ENCODE measurements at places on chromosomes 5 and 9. TPM values are rescaled to one million over a fixed set of nuclear protein-coding genes. Genes with fewer than 3 reads are reported as not detected.

GRCh38 chr5:422323-423232 is 20.4 kb upstream of the EXOC3 start:
- H3K27ac ChIP-seq = no peak overlapping the region
- no peaks in the 10 kb centered on the region for H3K4me1 ChIP-seq
- no peak for DNase-seq
- H3K4me3 ChIP-seq = no peak overlapping the region
- H3K36me3 ChIP-seq = no peaks in the 10 kb centered on the region
- H3K27me3 ChIP-seq = no peaks in the 10 kb centered on the region

- no peak overlapping the region for H3K27ac ChIP-seq
- DNase-seq = no peak
- no peaks in the 10 kb centered on the region for H3K27me3 ChIP-seq
- H3K4me3 ChIP-seq = no peak overlapping the region
- H3K36me3 ChIP-seq = no peaks in the 10 kb centered on the region
Observed at GRCh38 chr5:58937031-58937681, 354.3 kb downstream of the RAB3C start.

DNA sequence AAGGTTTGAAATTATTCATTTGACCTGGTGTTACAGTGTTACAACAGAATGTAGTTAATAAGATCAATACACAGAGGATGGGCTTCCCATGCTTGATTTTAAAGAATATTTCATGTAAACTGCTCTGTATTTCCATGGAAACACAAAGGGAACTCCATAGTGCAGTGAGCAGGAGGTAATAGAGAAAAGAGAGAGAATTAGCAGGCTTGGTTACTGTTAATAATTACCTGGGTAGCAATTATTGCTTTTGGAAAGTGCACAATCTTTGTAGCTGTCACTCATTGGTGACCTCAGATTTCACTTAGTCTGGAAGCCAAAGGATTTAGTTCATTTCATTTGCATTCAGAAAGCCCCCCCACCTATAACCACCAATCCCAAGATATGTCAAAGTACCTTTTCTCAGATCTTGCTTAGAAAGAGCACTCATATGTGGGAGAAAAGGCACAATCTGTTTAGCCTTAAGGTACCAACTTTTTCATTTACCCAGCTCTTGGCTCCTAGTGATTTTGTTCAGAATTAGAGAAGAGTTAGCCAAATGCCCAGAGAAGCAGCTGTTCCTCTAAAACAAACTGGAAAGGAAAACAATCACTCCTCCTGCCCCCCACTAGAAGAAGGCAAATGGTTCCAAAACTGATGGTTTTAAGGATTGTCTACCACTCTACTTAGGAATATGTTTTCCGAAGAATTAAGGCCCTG is 234.5 kb upstream of the SLC24A2 start:
- no peaks in the 10 kb centered on the region for H3K36me3 ChIP-seq
- no peak overlapping the region for H3K4me3 ChIP-seq
- H3K4me1 ChIP-seq = no peaks in the 10 kb centered on the region
- no peaks in the 10 kb centered on the region for H3K27me3 ChIP-seq
- DNase-seq = no peak

DNA sequence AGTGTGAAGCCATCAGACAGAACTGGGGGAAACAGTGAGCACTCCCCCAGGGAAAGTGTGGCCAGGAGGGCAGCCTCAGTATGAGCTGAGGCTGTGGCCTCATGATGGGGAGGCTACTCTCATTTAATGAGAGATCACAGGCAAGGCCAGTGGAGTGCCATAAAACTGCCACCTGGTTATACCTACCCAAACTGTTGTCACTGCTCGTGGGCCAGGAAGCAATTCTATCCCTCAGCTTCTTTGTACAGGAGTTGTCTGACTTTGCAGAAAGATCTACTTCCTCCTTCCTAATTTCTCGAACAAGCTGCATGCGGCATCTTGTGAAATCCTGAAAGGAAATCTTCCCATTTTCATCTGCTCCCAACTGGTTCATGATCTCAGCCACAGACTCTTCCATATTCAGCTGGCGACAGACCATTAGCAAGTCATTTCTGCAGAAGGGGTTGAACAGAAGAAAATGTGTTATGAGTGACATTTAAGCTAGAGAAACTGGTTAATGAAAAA is 50.0 kb downstream of the TSSK1B start:
- H3K27ac ChIP-seq = no peak overlapping the region
- H3K36me3 ChIP-seq = no peaks in the 10 kb centered on the region
- no peaks in the 10 kb centered on the region for H3K27me3 ChIP-seq
- H3K4me1 ChIP-seq = no peaks in the 10 kb centered on the region

DNA sequence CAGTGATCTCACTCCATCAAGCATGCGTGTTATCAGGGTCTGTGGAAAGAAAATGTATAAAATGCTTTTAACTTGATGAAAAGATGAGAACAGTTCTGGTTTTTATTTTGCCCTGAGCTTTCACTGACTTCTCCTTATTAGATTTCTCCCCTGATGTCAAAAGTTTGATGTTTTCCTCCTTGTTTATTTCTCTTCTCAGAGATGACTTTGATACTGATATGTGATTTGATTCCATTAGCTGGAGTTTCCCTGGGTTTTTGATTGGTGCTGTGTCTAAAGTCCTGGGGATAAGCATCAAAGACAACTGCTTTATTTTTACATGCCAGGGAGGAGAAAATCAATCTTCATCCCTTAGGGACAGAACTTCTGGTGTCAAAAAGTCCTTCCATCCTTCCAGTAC is 510.0 kb downstream of the KCTD16 start:
- no peak overlapping the region for H3K27ac ChIP-seq
- H3K4me3 ChIP-seq = no peak overlapping the region
- no peak for DNase-seq
- no peaks in the 10 kb centered on the region for H3K4me1 ChIP-seq
- H3K36me3 ChIP-seq = no peaks in the 10 kb centered on the region
- H3K27me3 ChIP-seq = no peaks in the 10 kb centered on the region

GRCh38 chr5:101534491-101535110 is 631.5 kb upstream of the ST8SIA4 start:
- H3K36me3 ChIP-seq = no peaks in the 10 kb centered on the region
- no peak for DNase-seq
- H3K27me3 ChIP-seq = no peaks in the 10 kb centered on the region

- DNase-seq = no peak
- H3K27me3 ChIP-seq = no peaks in the 10 kb centered on the region
- no peaks in the 10 kb centered on the region for H3K4me1 ChIP-seq
- no peak overlapping the region for H3K27ac ChIP-seq
Observed at GRCh38 chr9:37550781-37551180, 25.4 kb downstream of the FBXO10 start.

GRCh38 chr5:146560205-146560812 is 44.3 kb upstream of the GPR151 start:
- H3K36me3 ChIP-seq = no peaks in the 10 kb centered on the region
- DNase-seq = no peak
- no peak overlapping the region for H3K4me3 ChIP-seq
- H3K27ac ChIP-seq = no peak overlapping the region
- H3K4me1 ChIP-seq = no peaks in the 10 kb centered on the region
- H3K27me3 ChIP-seq = no peaks in the 10 kb centered on the region

GRCh38 chr9:73824671-73825070 is 672.5 kb upstream of the RORB start:
- H3K4me3 ChIP-seq = no peak overlapping the region
- no peak overlapping the region for H3K27ac ChIP-seq
- no peaks in the 10 kb centered on the region for H3K36me3 ChIP-seq
- H3K27me3 ChIP-seq = no peaks in the 10 kb centered on the region
- no peak for DNase-seq

DNA sequence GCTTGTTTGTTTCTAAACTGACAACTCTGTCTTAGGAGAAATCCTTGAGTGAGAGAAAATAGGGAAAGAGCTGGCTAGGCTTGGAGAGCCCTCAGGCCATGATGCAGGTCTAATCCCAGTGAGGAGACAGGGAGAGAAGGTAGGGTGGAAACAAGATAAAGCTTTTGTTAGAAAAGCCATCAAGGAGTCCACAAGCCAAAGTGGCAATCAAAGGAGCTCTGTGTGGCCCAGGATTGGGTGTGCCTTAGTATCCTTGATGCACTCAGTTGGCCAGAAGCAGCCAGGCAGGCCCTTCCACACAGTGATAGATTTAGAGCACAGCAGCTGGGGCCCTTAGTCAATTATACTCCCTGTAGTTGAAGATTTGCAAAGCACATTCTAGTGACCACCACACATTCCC is 73.9 kb downstream of the ALDH7A1 start:
- H3K4me3 ChIP-seq = no peak overlapping the region
- no peak overlapping the region for H3K27ac ChIP-seq
- H3K36me3 ChIP-seq = no peaks in the 10 kb centered on the region
- peaks cover 20% of the 10 kb centered on the region for H3K4me1 ChIP-seq
- no peak for DNase-seq

- H3K27ac ChIP-seq = no peak overlapping the region
- H3K36me3 ChIP-seq = no peaks in the 10 kb centered on the region
- no peak for DNase-seq
- no peak overlapping the region for H3K4me3 ChIP-seq
- no peaks in the 10 kb centered on the region for H3K27me3 ChIP-seq
Observed at GRCh38 chr5:76555114-76555513, 68.1 kb downstream of the F2RL2 start.

GRCh38 chr9:32704343-32704742 is 68.9 kb upstream of the TAF1L start:
- no peaks in the 10 kb centered on the region for H3K4me1 ChIP-seq
- DNase-seq = no peak
- no peak overlapping the region for H3K27ac ChIP-seq
- H3K4me3 ChIP-seq = no peak overlapping the region
- H3K36me3 ChIP-seq = no peaks in the 10 kb centered on the region

- DNase-seq = no peak
- H3K27me3 ChIP-seq = peaks cover 24% of the 10 kb centered on the region
- H3K4me3 ChIP-seq = no peak overlapping the region
- H3K36me3 ChIP-seq = no peaks in the 10 kb centered on the region
- no peaks in the 10 kb centered on the region for H3K4me1 ChIP-seq
Observed at GRCh38 chr5:151617841-151618710, 26.9 kb upstream of the FAT2 start.

DNA sequence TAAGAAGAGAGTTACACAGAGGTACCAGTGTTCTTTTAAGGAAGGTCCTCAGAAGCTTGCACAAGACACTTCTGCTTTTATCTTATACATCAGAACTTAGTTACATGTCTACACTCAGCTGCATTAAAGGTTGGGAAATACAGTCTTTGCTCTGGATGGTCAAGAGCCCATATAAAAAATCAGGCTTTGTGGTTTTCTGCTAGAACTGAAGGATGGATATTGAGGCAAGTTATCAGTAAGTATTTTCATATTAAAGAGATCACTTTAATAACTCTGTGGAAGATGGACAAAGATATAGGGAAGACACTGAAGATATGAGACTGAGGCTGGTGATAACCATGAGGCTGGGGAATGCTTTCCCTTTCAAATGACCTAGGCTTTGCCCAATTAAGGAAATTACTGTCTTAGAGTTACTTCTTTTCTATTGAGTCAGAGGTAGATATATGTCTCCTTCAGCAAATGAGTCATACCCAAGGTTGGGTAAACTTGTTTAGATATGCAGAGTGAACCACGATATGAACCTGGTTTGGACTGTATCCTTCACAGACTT is 87.0 kb upstream of the TNC start:
- H3K4me1 ChIP-seq = no peaks in the 10 kb centered on the region
- H3K27me3 ChIP-seq = no peaks in the 10 kb centered on the region
- DNase-seq = no peak
- no peaks in the 10 kb centered on the region for H3K36me3 ChIP-seq
- H3K4me3 ChIP-seq = no peak overlapping the region

DNA sequence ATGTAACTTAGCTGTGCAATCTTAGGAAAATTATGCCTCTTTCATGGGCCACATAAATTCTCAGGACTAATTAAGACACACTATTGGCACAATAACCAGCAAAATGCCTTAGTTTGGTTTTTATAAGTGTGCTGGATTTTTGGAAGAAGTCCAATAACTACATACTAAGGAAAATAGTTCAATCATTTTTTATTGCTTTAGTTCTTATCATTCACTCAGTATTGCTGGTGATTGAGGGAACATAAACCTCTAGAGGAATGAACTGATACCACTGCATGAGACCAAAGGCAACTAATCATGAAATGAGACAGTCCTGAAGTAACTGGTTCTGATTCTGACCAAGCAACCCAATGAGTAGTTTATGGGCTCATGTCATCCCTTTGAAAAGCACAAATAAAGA is 571.5 kb downstream of the PDE4D start:
- no peak for DNase-seq
- no peak overlapping the region for H3K27ac ChIP-seq
- no peaks in the 10 kb centered on the region for H3K36me3 ChIP-seq
- no peak overlapping the region for H3K4me3 ChIP-seq

DNA sequence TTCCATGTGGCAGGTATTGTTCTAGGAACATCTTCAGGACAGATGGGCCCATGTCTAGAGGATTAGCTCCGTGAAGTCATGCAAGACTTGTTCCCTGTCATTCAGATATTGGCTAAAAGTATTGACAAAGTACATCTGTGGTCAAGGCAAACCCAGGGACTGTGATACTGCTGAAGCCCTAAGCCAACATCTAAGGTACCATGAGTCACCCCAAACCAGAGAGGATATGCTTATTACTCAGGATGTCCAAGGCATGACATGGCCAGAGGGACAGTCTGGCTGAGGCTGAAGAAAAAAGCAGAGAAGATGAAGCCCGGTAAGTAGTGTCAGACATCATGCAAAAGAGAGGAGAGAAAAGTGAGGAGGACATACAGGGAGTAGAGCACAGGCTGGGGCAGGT is 31.0 kb downstream of the HMHB1 start:
- H3K4me3 ChIP-seq = no peak overlapping the region
- DNase-seq = no peak
- H3K27me3 ChIP-seq = peaks cover 8% of the 10 kb centered on the region
- H3K4me1 ChIP-seq = no peaks in the 10 kb centered on the region

- no peak overlapping the region for H3K27ac ChIP-seq
- H3K4me1 ChIP-seq = peaks cover 25% of the 10 kb centered on the region
- no peaks in the 10 kb centered on the region for H3K27me3 ChIP-seq
- no peak overlapping the region for H3K4me3 ChIP-seq
- DNase-seq = no peak
Observed at GRCh38 chr5:131323378-131323777, 59.5 kb downstream of the CDC42SE2 start.

Gene ARL10
- total RNA-seq = 6.0 TPM

Gene NRARP
- 15.2 TPM for total RNA-seq

Gene QRFP
- total RNA-seq = 0.16 TPM

Gene KCNV2
- not detected for total RNA-seq

Gene TNFAIP8
- 15.6 TPM for total RNA-seq

Gene IFNA21
- total RNA-seq = not detected
